ENCODE measurements at places on chromosomes 2 and 18.

DNA sequence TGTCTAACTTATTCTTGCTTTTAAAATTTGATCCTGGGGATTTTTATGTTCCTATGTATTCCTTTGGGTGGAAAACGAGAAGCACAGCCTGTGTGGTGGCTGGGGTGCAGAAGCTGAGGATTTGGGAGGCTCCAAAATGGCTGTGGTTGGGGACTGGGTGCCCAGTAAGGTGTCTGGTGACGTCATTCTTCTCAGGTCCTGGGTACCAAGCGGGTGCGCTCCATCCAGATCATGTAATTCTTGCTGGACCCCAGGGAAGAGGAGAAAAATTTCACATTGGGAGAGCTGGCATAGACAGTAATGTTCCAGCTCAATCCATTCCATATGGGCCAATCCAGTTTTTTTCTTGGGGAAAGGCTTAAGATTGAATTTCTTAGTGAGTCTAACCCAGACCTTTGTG is 61.1 kb upstream of the THOC1 start:
- DNase-seq, result no peak

DNA sequence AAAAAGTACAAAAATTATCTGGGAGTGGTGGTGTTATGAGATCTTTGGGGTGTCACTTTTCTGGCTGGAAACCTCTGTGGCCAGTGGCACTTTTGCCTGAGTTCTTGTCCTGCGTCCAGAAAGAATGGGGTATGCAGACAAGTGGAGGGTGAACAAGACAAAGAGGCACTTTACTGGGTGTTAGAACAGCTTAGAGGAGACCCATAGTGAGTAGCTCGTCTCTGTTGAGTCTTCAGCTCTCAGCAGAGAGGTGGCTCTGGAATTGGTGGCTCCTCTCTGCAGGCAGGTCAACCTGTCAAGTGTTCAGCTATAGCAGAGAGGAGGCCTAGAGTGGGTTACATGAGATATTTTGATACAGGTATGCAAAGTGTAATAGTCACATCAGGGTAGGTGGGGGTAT is 26.1 kb downstream of the CRYGD start:
- DNase-seq, result no peak

GRCh38 chr2:61816480-61817355 is 37.1 kb downstream of the FAM161A start:
- DNase-seq, result no peak

- DNase-seq, result no peak
Observed at GRCh38 chr2:30422444-30423040, 24.5 kb upstream of the LCLAT1 start.

DNA sequence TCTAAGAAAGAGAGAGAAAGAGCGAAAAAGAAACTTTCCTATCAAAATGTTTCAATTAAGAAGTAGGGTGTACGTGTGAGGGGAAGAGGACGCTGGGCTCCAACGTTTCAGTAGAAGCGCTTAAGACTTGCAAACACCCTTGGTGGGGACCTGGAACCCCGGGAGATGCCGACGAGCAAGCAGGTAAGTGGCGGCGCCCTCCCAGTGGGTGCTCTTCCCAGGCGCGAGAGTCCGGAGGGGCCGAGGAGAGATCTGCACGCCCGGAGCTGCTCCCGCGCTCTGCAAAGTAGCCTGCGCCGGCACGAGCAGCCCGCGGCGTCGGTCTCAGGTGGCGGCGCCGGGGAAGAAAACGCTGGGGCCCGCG is 678 bp upstream of the OTX1 start:
- DNase-seq, result no peak

GRCh38 chr18:5196253-5197031 is 615 bp downstream of the AKAIN1 start:
- no peak for DNase-seq

GRCh38 chr18:8435376-8435775 is 173.9 kb upstream of the RAB12 start:
- no peak for DNase-seq

GRCh38 chr2:42072349-42073118 is 24.7 kb downstream of the PKDCC start:
- DNase-seq, result no peak

Measured in pons (tissue), 1 donor.